ENCODE measurements at places on chromosomes 6 and 20.

DNA sequence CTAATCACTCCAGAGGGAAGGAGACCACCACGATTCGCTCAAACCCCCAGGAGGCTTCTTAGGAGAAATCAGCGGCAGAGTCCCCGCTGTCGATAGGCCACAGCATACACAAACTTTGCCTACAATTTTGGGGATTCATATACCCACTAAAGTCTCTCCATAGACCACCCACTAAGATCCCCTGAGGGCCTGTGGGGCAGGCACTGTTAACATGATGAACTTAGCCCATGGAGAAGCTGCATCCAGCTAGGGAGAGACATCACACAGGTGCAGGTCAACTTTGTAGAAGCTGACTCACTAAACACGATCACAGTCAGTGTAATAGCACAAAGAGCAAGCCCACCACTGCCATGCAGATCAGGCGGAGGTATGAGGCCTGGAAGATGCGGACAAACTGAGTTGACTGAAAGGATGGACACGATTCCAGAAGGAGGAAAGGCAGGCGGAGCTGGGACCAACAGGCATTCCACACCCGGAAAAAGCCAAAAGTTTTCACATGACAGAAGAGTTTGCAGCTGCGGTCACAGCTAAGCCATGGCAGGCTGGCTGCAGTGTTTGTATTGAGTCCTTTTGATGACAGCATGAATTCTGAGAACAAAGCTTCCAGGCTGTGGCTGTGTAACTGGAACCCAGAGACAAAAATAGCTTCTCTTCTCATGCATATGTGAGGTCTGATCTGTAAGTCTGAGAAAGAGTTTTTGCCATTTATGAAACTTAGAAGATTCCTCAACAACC is 75.7 kb upstream of the QKI start:
- DNase-seq = peak; percentile 61

DNA sequence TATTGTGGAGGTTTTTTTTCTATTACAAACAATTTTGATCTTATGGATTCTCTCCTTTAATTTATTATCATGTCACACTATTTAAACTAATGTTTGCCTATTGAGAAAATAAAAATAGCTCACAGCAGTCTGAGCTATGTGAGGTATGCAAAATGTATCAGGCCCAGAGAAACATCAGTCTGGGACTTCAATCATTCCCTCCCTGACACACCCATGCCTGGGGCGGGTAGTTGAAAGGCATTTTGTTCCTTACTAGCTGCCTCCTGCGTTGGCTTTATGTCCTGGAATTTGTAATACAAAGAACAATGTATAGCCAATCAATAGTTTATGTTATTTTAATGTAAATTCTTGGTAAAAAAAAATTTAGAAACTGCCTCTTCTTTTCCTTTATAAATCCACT is 403.3 kb downstream of the EPM2A start:
- no peak for DNase-seq

- DNase-seq = no peak
Observed at GRCh38 chr20:36386236-36386635, 80.1 kb downstream of the DLGAP4 start.

DNA sequence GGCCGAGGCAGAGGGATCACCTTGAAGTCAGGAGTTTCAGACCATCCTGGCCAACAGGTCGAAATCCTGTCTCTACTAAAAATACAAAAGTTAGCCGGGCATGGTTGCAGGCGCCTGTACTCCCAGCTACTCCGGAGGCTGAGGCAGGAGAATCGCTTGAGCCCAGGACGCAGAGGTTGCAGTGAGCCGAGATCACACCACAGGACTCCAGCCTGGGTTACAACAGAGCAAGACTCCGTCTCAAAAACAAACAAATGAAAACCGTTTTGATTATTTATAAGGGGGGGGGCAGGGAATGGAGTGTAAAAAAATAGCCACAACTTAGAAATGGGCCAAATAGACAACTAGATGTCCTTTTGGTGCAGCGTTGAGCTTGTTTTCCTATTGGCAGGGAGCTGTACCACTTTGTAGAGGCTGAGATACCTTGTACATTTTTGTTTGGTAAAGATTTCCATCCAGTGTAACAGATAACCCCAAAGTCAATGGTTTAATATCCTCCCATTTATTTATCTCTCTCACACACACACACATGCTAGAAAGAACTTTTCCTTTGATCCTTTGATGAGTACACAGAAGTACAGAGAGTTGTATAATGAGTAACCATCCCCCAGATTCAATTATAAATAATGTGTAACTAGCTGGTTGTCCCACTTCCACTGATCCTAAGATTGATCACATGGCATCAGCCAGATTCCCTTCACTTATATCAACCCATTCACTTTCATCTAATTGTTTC is 477.5 kb downstream of the PRKN start:
- no peak for DNase-seq

DNA sequence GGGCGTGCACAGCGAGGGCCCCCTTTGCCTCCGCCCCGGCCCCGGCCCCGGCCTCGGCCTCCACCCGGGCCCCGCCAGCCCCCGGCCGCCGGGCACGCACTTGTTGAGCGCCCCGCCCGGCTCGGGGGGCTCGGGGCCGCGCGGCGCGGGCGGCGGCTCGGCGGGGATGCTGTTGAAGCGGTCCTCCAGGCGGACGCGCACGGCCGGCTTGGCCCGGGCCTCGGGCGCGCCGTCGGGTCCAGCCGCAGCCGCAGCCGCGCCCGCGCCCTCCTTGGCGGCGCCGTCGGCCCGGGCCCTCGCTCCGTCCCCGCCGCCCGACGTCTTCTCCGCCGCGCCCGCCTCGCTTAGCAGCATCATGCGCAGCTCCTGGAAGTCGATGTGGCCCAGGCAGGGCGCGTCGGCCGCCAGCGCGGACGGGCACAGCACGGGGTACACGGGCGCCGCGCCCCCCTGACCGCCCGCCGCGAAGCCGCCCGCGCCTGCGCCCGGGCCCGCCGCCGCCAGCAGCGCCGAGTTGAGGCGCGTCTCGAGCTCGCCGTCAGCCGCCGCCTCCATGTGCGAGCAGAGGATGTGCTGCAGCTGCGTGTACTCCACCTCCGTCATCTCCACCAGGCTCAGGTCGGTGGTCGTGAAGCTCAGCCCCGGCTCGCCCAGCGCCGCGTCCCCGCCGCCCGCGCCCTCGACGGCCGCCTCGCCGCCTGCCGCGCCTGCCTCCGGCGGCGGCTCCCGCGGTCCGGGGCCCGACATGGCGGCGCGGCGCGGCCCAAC is 514 bp downstream of the TCFL5 start:
- no peak for DNase-seq

DNA sequence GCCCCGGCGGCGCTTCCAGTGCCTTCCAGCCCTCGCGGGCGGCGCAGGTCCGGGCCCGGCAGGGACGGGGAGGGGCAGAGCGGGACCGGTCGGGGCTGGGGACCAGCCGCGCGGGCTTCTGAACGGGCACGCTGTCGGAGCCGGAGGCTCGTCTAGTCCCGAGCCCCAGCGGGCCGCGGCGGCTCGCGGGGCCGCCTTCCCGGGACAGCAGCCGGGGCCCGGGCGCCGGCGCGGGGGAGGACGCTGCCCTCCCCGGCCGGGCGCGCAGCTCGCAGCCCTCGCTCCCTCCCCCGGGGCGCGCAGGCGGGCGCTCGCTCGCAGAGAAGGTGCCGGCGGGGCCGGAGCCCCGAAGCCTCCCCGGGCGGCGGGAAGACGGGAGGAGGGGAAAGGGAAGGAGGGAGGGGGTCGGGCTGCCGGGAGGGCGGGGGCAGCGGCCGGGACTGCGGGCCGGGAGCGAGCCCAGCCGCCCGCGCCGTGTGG is 696 bp upstream of the SIRPA start:
- DNase-seq = no peak

DNA sequence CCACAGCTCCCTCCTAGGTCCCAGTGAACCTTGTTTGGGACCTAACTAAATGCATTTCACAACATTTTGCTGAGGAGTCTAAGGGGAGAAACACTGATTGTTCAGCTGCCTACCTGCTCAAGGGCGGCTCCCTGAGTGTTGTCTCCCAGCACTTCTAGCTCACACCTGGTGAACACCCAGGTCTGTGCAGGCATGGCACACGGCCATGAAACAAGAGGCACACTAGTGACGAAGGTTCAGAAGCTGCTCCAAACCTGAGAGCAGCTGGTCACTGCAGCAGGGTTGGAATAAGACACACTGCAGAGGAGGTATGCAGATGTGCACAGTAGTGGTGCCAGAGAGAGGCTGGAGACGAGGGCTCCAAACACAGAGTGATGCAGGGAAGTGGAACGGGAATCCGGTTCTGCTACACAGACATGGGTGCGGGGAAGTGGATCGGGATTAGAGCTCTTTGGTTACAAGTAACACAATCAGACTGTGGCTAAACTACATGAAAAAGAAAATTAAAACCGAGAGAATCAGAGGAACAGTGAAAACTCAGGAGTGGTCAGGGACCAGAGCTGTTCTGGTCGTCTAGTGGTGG is 486.1 kb upstream of the CDH4 start:
- no peak for DNase-seq

- DNase-seq = peak; percentile 33
Observed at GRCh38 chr6:109241199-109241598, 141.1 kb downstream of the CD164 start.

DNA sequence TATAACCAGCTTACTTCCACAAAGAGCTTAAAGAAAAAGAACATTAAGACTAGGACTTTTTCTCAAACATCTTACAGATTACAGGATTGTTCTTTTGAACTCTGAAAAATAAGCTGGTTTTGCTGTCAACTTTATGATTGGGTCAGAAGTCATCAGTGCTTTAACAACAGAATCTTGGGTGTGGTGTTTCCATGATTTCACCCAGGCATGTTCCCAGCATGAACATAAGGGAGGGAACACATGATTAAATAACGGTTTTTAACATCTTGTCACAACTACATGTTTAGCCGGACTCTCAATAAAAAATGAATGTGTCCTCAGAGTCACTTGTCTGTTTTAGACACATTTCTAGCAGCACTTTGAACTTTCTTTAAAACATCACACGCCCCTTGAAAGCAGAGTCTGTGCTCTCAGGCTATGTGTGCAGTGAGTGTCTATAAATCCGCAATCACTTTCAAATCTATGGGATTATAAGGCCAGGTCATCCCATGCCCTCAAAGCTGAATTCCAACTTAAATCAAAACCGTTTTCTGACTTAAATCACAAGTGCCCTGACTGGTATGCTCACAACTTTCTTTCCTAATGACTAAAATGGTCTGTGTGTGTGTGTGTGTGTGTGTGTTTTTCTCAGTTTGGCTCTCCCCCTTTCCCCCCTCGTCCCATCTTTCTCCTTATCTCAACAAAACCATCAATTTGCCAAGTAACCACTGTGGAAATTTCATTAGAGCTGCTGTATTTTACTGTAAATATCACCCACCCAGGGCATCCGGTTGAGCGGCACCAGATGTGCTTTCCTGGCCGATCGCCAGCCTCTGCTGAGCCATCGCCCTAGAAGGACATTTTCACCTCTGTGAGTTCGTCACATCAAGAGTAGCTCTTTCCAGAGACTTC is 216.8 kb upstream of the DTNBP1 start:
- peak; percentile 79 for DNase-seq

GRCh38 chr6:35038076-35038475 is 103.1 kb downstream of the TCP11 start:
- DNase-seq = no peak

- DNase-seq = no peak
Observed at GRCh38 chr6:43973357-43973756, 153.9 kb downstream of the MRPL14 start.

GRCh38 chr6:24666097-24666640 is 530 bp downstream of the TDP2 start:
- DNase-seq = peak; percentile 35

DNA sequence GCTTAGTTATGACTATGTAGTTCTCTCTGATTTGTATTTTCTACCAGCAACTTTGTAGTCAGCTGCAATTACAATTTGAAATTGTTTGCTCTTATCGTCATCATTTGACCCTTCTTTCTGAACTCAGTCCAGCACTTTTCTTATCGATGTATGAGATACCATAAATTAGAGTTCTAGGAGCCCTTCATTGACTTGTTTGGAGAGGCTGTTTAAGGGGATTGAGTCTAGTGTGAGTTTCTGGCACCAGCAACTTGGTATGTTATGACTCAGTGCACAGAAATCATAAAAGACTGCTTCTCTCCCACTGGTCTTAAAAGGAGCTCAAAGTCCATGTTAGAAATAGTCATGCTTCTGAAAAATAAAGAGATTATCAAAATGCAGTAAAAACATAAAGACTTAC is 190.3 kb downstream of the TENT5A start:
- DNase-seq = peak; percentile 73

GRCh38 chr6:105949869-105950268 is 136.3 kb upstream of the PRDM1 start:
- no peak for DNase-seq

DNA sequence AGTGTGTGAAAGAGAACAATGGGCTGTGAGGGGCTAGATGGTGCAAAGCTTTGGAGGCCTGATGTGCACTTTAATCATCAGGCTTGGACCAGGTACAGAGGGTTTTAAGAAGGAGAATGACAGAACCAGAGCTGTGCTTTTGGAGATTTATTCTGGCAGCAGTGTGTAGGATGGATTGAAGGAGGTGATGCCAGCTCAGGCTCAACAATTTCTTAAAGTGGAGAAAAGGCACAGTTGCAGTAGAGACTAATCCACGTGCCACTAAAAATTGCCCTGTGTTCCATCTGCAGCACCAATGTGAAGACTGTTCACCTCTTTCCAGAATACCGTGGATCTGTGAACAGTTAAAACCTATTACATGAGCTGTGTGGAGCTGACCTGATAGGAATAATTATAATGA is 134.7 kb downstream of the FUT9 start:
- no peak for DNase-seq

- no peak for DNase-seq
Observed at GRCh38 chr20:58657262-58657661, 6.2 kb downstream of the STX16 start.

GRCh38 chr20:33002087-33002808 is 2.0 kb downstream of the SUN5 start:
- DNase-seq = no peak

DNA sequence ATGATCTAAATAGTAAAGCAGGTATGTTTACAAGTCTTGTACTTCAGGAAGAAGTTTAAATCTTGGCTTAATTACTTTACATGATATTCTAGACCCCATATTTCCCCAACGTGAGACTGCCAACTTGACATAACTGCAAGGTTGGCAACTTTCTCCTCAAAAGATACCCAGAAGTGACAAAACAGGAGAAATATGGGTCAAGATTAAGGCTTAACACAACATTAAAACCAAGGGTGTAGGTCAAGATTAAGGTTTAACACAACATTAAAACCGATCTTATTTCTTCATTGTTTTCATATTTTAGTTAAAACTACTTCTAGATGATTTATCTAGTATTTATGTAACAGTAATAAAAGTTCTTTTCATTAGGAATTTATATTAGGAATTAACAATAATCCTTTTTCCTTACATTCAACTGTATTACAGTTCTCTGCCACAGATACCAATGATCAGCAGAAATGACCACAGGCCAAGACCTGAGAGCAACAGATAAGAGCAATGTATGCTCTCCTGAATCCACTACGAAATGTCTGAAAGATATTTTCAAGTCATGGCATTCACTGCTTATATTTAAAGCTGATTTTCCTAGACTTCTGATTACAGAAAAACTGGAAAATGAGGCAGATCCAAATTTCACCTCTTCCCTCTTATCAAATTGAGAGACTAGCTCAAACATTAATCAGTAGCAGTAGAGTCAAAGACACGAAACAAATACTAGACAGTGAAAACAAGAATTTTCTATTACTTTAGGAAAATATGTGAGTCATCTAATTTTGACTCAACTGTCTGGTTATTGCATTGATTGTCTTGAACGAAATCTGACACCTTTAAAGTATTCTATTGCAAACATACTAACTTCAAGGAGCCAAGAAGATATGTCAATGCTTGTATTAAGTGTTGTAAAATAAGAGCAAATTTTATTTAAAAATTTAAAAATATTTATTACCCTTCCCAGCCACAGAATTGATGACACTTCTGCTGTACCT is 72.3 kb downstream of the RNGTT start:
- peak; percentile 4 for DNase-seq

GRCh38 chr6:19587238-19587942 is 249.8 kb upstream of the ID4 start:
- DNase-seq = no peak
